Activated CD8-positive, alpha-beta T cell treated with anti-CD3 and anti-CD28 coated beads, Interleukin-2, amount 10 ng/mL, durations not matched to agents 7 days and 5 days (primary cell): ENCODE measurements at places on chromosomes 13 and 19.

- no peaks in the 10 kb centered on the region for H3K36me3 ChIP-seq
- no peaks in the 10 kb centered on the region for H3K4me1 ChIP-seq
- no peak overlapping the region for H3K27ac ChIP-seq
Observed at GRCh38 chr13:106115081-106115480, 420.4 kb downstream of the EFNB2 start.

DNA sequence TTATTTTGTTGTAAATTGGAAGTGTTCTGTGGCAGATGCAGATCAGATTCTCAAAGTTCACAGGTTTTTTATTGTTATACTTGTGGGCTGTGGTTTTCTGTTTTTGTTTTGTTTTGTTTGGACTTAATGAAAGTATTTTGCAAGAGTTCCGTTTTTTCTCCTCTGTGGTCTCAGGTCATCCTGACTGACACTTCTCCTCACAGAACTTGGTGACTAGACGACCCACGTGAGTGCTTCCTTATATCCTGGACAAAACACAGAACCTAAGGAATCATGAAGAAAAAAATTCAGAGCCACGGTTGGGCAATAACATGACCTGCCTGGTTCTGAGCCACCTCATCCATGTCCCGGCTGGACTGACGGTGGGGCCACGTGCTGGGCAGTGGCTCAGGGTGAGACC, 2.5 kb upstream of the RFPL4AL1 start:
- H3K4me1 ChIP-seq: no peaks in the 10 kb centered on the region
- no peaks in the 10 kb centered on the region for H3K36me3 ChIP-seq
- no peak overlapping the region for H3K4me3 ChIP-seq
- DNase-seq: no peak

DNA sequence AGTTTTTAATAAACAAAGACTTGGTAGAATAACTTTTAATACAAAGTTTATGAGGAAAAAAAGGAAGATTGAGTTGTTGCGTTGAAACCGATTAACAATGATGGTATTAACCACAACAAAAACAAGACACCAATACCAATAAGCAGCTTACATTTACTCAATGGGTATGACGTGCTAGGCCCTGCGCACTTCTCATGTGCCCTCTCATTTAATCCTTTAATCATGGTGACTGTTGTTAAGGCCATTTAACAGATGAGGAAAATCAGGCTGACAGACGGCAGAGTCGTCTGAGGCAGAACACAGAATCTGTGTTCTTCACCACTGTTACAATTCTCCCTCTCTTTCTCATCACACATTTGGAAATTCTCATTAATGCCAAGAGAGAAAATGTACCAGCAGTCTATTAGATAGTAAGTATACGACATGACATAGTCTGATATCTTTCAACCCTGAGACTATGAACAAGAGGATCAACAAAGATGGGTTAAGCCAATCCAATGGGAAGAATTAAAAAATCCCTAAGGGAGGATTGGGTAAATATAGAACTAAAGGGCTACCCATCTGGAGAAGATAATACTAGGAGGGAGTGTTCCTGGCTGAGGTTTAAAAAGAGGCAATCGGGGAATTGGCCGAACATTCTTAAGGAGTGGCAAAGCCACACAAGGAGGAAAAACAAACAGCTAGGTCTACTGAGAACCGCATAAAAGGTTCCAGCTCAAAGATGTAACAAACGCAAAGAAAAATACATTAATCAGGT, 54.0 kb downstream of the DOCK9 start:
- H3K36me3 ChIP-seq: peaks cover 56% of the 10 kb centered on the region
- no peak overlapping the region for H3K27ac ChIP-seq

DNA sequence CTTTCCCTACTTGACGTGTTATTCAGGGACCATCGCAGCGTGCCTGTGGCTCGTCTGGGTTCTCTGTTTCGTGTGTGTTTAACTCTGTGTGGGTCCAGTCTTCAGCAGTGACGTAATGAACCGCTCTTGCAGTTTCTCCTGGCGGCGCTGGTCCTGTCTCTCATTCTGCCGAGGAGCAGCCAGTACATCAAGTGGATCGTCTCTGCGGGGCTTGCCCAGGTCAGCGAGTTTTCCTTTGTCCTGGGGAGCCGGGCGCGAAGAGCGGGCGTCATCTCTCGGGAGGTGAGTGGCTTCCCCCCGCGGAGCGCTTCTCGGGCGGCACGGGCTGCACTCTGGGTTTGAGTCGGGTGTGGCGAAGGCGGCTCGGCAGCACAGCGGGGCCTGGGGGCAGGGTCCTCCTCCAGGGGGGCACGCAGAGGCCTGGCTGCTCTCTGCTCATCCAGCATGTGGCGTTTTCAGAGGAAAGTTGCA, 36.3 kb upstream of the TFDP1 start:
- H3K27ac ChIP-seq: no peak overlapping the region
- no peak for DNase-seq
- H3K4me1 ChIP-seq: no peaks in the 10 kb centered on the region
- H3K4me3 ChIP-seq: no peak overlapping the region

GRCh38 chr13:32253911-32254399, 61.2 kb downstream of the ZAR1L start:
- H3K27me3 ChIP-seq: peaks cover 11% of the 10 kb centered on the region
- no peak for DNase-seq
- no peak overlapping the region for H3K27ac ChIP-seq
- no peaks in the 10 kb centered on the region for H3K4me1 ChIP-seq

- peak overlapping the region; percentile 90 for H3K4me3 ChIP-seq
- no peaks in the 10 kb centered on the region for H3K27me3 ChIP-seq
- peak overlapping the region; percentile 54 for H3K27ac ChIP-seq
- DNase-seq: no peak
Observed at GRCh38 chr13:39035799-39036198, 2.1 kb downstream of the PROSER1 start.

GRCh38 chr19:45878043-45878794, 7.7 kb downstream of the IRF2BP1 start:
- no peak overlapping the region for H3K27ac ChIP-seq
- H3K27me3 ChIP-seq: peaks cover 34% of the 10 kb centered on the region
- H3K4me1 ChIP-seq: peaks cover 25% of the 10 kb centered on the region
- no peaks in the 10 kb centered on the region for H3K36me3 ChIP-seq
- DNase-seq: no peak

DNA sequence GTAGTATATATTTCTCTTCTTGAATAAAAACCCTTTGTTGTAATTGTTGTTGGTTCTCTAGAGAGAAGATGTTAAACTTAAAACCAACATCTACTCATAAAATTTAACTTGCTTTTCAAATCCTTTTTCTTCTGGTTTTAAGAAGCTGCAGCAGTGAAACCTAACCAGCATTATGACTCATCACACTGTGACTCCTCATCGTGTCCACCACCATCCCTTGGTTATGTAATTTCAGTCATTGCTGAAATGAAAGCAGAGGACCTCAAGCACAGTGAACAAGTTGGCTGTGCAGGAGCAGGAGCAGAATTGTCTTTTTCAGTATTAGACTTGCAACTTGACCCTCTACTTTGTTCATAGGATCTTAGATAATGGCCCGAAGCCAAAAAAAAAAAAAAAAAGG, 64.9 kb upstream of the HTR2A start:
- H3K27ac ChIP-seq: no peak overlapping the region
- peaks cover 3% of the 10 kb centered on the region for H3K27me3 ChIP-seq
- no peak for DNase-seq
- peaks cover 2% of the 10 kb centered on the region for H3K4me1 ChIP-seq
- no peak overlapping the region for H3K4me3 ChIP-seq
- H3K36me3 ChIP-seq: no peaks in the 10 kb centered on the region

DNA sequence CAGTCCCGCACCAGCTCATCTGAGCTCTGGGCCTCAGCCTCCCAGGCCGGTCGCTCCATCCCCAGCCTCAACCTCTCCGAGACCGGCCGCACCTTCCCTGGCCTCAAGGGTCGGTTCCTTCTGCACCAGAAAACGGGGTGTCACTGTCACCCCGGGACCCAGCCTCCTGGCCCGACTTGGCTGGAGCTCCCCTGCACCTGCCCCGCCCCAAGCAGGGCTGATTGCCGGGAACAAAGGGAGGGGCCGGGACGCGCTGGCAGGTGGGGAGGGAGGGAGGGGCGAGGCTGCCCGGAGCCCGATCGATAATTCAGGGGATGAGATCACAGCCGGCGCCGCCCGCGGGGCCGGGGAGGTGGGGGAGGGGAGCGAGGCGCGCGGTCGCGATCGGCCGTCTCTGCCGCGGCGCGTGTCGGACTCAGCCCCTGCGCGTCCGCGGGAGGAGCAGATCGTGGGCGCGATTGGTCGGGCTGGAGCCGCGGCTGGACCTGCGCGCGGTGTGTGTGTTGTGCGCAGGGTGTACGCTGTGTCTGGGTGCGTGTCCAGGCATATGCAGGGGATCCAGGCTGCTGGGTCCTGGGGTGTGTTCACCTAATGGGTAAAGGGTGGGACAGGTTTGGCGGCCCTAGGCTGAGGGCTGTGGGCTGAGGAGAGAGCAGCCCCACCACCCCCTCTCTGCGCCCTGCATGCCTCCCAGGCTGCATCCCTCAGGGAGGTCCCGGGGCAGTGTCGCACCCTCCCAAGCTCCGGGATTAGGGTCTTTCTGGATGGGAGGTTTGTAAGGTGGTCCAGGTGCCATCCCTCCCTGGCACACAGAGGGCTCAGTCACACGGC, 1.1 kb upstream of the SHC2 start:
- peaks cover 7% of the 10 kb centered on the region for H3K4me1 ChIP-seq
- H3K4me3 ChIP-seq: no peak overlapping the region
- peaks cover 17% of the 10 kb centered on the region for H3K27me3 ChIP-seq
- H3K27ac ChIP-seq: no peak overlapping the region
- H3K36me3 ChIP-seq: no peaks in the 10 kb centered on the region

DNA sequence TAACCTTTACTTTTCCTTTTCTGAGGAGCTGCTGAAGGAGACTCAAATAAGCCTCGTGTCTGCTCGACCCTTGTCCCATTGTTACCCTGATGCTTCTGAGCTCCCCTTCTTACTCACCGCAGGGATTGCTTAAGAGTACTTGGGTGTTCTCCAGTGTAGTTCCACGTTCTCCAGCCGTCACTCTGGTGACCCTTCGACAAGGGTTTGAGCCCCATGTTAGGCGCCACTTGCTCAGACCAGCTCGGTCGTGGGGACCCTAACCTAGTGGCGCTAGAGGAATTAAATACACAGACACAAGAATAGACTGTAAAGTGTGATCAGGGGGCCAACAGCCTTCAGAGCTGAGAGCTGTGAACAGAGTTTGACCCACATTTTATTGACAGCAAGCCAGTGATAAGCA, 10.3 kb downstream of the ZNF480 start:
- H3K4me1 ChIP-seq: no peaks in the 10 kb centered on the region
- H3K36me3 ChIP-seq: peaks cover 85% of the 10 kb centered on the region
- DNase-seq: peak; percentile 22
- no peak overlapping the region for H3K27ac ChIP-seq

- no peaks in the 10 kb centered on the region for H3K4me1 ChIP-seq
- no peak for DNase-seq
- no peak overlapping the region for H3K27ac ChIP-seq
- no peaks in the 10 kb centered on the region for H3K36me3 ChIP-seq
Observed at GRCh38 chr13:104683789-104684188, 1617.6 kb upstream of the SLC10A2 start.

GRCh38 chr13:81017513-81018152, 676.7 kb upstream of the SPRY2 start:
- no peaks in the 10 kb centered on the region for H3K36me3 ChIP-seq
- no peak overlapping the region for H3K4me3 ChIP-seq
- no peaks in the 10 kb centered on the region for H3K27me3 ChIP-seq

GRCh38 chr13:50629966-50630365, 213.5 kb downstream of the DLEU7 start:
- no peaks in the 10 kb centered on the region for H3K4me1 ChIP-seq
- peaks cover 2% of the 10 kb centered on the region for H3K27me3 ChIP-seq
- H3K36me3 ChIP-seq: no peaks in the 10 kb centered on the region
- no peak overlapping the region for H3K4me3 ChIP-seq

GRCh38 chr19:5680084-5680436, 256 bp downstream of the MICOS13 start:
- H3K4me1 ChIP-seq: peaks cover 24% of the 10 kb centered on the region
- peak overlapping the region; percentile 96 for H3K4me3 ChIP-seq
- peaks cover 4% of the 10 kb centered on the region for H3K36me3 ChIP-seq

DNA sequence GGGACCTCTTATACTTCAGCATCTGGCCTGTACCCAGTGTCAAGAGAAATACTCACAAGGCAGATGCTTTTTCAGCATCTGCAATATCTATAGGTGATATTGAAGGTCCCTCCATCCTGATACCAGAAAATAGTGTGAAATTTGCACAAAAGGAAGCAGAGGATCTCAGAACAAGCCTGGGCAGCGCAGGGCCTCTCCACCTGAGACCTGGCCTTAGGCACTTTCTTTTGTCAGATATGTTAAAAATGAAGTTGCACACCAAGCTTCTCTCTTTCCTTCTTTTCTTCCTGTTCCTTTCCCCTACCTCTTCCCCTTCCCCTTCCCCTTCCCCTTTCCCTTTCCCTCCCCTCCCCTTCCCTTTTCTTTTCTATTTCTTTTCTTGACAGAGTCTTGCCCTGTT, 62.2 kb downstream of the ARHGEF18 start:
- no peak for DNase-seq
- H3K4me1 ChIP-seq: peaks cover 13% of the 10 kb centered on the region
- no peak overlapping the region for H3K27ac ChIP-seq
- H3K27me3 ChIP-seq: no peaks in the 10 kb centered on the region

DNA sequence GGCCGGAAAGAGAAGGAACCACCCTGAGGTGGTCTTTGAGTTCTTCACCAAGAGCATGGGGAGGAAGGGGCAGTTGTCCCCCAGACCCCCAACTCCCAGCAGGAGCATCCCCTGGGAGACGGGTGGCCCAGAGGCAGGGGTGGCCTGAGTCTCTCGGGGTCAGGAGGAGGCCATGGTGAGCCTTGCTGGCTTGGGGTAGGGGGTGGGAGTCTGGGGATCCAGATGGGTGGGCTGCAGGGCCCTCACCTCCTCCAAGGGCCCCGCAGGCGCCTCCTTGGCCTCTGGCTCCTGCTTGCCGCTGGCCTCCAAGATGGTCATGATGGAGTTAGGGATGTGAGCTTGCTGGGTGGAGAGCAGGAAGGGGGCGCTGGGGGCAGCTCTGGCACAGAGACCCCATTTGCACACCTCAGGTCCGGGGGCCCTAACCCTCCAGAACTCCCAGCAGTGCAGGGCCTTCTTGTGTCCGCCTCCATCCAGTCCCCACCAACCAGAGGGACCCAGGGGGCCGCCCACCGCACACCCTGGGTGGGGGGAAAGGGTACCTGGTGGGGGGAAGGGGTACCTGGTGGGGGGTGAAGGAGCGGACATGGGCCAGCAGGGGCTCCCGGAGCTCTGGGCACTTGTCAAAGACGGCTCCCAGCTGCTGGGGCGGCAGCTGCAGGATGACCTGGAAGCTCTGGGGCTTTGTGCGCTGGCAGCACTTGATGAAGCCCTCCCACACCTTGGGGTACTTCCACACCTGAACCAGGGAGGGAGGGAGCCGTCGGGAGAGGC, 1.3 kb upstream of the RSPH6A start:
- no peak overlapping the region for H3K27ac ChIP-seq
- peaks cover 6% of the 10 kb centered on the region for H3K4me1 ChIP-seq
- H3K36me3 ChIP-seq: peaks cover 10% of the 10 kb centered on the region
- no peak for DNase-seq

- no peak for DNase-seq
- H3K27me3 ChIP-seq: no peaks in the 10 kb centered on the region
- no peaks in the 10 kb centered on the region for H3K4me1 ChIP-seq
- no peak overlapping the region for H3K4me3 ChIP-seq
- no peak overlapping the region for H3K27ac ChIP-seq
- H3K36me3 ChIP-seq: no peaks in the 10 kb centered on the region
Observed at GRCh38 chr13:61170856-61171255, 244.8 kb downstream of the PCDH20 start.
